ENCODE measurements at places on chromosomes 12 and 14.

DNA sequence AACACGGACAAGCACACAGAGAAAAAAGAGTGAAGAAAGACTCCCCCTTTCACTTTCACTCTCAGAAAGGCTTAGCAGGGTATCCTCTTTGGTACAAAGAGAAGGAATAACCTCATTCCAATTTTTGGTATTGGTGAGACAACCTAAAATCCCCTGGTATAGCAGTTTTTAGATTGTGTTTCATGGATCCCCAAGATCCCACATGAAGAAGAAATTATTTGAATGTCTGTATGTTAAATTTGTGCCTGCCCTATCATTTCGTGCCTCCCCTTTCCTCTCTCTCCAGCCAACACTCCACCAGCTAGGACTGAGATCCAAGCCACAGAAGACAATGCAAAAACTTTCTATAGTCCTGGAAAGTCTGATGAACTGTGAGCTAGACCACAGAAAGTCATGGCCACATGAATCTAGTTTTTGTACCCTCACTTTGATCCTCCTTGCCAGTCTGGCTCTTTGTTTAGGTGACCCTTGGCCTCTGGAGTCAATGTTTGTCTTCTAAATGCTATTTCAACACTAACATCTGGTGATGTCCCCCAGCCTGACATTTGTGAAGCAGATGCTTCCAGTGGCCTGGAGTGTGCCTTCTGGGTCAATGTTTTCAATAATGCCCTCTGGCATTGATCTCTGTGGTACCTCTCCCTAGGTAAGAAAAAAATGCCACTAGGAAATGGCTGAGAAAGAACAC, 181.9 kb upstream of the BMP4 start:
- no peak for DNase-seq

DNA sequence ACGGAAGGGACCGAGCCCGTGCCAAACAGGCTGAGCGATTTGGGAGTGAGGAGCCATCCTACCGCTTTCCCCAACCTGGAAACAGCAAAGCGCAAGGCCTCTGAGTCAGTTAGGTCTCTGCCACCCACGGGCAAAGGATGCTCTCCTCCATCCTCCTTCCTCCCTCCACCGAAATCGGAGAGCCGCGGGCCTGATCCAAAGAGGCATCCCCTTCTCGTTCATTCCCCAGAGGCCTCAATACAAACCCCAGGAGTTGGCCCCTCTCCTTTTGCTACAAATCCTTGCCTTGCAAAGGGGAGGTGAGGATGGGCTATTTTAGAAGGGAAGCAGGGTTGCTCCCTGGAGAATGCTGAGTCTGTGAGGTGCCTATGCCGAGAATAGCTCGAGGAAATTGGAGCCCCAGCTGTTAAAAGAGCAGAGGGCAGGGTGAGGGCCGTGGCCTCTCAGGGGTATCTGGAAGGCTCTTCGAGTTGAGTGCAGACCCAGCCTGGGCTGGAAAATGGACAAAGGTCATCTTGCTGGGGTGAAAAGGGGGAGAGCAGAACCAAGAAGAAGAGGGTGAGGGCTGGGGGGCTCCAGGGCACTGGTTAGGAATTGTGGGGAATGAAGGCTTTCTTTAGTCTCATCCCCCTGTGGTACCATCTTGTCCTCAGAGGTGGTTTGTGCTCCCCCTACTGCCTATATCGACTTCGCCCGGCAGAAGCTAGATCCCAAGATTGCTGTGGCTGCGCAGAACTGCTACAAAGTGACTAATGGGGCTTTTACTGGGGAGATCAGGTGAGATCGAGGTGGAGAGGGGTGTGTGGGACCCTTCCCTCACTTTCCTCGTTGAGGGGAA, 1.1 kb downstream of the TPI1 start:
- no peak for DNase-seq

GRCh38 chr14:78644824-78645559, 474.8 kb downstream of the NRXN3 start:
- DNase-seq = no peak

- DNase-seq = no peak
These were observed 144.1 kb upstream of the PTPRQ start for GRCh38 chr12:80299976-80300375.

DNA sequence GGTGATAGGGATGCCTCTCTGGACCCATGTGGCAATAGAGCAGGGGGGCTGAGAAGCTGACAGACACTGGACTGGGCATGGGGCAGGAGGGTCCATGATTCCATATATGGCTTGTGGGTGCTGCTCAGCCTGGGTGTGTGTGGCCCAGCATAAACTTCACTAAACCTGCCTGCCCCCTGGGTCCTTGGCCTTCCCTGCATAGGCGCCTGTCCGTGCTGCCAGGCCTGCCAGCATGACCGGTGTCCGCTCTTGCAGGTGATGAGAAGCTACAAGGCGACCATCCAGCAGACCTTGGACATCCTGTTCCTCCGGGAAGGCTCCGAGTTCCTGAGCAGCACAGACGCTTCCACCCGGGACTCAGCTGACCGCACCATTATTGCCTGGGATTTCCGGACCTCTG, 61.6 kb downstream of the BEGAIN start:
- DNase-seq = no peak

DNA sequence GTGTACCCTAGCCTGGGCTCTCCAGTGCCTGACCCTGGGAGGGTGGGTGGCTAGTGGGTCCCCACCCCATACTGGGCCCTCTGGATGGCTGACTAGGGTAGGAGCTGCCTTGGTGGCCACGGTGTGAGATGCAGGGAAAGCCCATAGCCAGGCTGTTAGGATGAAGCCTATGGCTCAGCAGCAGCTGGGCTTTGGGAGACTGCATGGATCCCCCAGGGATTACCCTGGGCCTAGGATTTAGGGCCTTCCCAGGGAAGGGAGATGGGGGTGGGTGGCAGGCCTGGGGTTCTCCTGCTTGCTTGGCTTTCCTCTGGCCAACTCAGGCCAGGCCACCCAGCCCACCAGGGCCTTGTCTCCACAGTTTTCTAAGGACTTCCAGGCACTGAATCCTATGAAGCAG, 6.3 kb downstream of the GSTZ1 start:
- no peak for DNase-seq
